ENCODE measurements at places on chromosomes 3 and 15. TPM values are rescaled to one million over a fixed set of nuclear protein-coding genes. Genes with fewer than 3 reads are reported as not detected.

TTLL3 gene
- 4.9 TPM for polyA plus RNA-seq

GOLGA6L10 gene
- polyA plus RNA-seq, result not detected

ARNT2 gene
- 3.9 TPM for polyA plus RNA-seq

CASR gene
- polyA plus RNA-seq, result 0.03 TPM

ZNF502 gene
- 1.7 TPM for polyA plus RNA-seq

ATP10A gene
- 0.66 TPM for polyA plus RNA-seq

SHQ1 gene
- polyA plus RNA-seq, result 20.0 TPM

AGBL1 gene
- not detected for polyA plus RNA-seq

ALDH1A2 gene
- polyA plus RNA-seq, result not detected

IL20RB gene
- polyA plus RNA-seq, result 1.7 TPM

RASGRP1 gene
- 1.1 TPM for polyA plus RNA-seq

CLSTN2 gene
- polyA plus RNA-seq, result 0.10 TPM

TRANK1 gene
- 1.8 TPM for polyA plus RNA-seq

PTH1R gene
- 1.1 TPM for polyA plus RNA-seq
